Nephron progenitor cell (in vitro differentiated cells): ENCODE measurements at places on chromosomes 7 and 10.

GRCh38 chr10:58968389-58968755 is 208.1 kb upstream of the PHYHIPL start:
- no peak overlapping the region for H3K4me3 ChIP-seq
- no peaks in the 10 kb centered on the region for H3K36me3 ChIP-seq
- no peak overlapping the region for H3K27ac ChIP-seq
- no peak for DNase-seq
- peaks cover 24% of the 10 kb centered on the region for H3K27me3 ChIP-seq

- peaks cover 16% of the 10 kb centered on the region for H3K4me1 ChIP-seq
- no peak overlapping the region for H3K27ac ChIP-seq
- H3K27me3 ChIP-seq = peaks cover 98% of the 10 kb centered on the region
- H3K4me3 ChIP-seq = peak overlapping the region; percentile 3
- no peaks in the 10 kb centered on the region for H3K36me3 ChIP-seq
- DNase-seq = peak; percentile 83
Observed at GRCh38 chr10:101161494-101162299, 30.6 kb downstream of the TLX1 start.

GRCh38 chr7:9148687-9149086 is 715.3 kb downstream of the NXPH1 start:
- H3K36me3 ChIP-seq = no peaks in the 10 kb centered on the region
- H3K27me3 ChIP-seq = no peaks in the 10 kb centered on the region
- H3K4me3 ChIP-seq = no peak overlapping the region
- H3K4me1 ChIP-seq = no peaks in the 10 kb centered on the region
- H3K27ac ChIP-seq = no peak overlapping the region

GRCh38 chr7:102009628-102010027 is 192.2 kb downstream of the CUX1 start:
- H3K27ac ChIP-seq = peak overlapping the region; percentile 79
- no peak overlapping the region for H3K4me3 ChIP-seq
- peaks cover 47% of the 10 kb centered on the region for H3K36me3 ChIP-seq
- H3K27me3 ChIP-seq = no peaks in the 10 kb centered on the region
- no peak for DNase-seq

DNA sequence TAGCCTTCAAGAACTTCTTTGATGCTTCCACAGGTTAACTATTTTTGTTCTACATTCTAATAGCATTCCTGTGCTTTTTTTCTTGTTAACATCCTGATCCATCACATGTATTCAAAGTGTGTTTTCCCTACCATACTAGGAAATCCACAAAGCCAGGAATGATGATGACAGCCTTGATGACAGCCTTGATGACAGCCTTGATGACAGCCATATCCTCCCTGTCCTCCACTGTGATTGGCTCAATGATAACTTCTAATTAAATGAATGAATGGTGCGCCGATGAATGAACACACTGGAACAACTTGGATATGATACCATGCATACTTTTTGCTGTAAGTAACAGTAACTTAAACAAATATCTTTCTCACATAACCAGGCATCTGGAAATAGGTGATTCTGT is 8.3 kb upstream of the TACR2 start:
- no peak for DNase-seq
- H3K27me3 ChIP-seq = peaks cover 10% of the 10 kb centered on the region
- H3K4me3 ChIP-seq = no peak overlapping the region
- H3K36me3 ChIP-seq = no peaks in the 10 kb centered on the region

GRCh38 chr7:27173511-27173955 is 587 bp downstream of the HOXA10 start:
- H3K27ac ChIP-seq = no peak overlapping the region
- H3K4me1 ChIP-seq = peaks cover 60% of the 10 kb centered on the region
- DNase-seq = peak; percentile 33
- peaks cover 30% of the 10 kb centered on the region for H3K27me3 ChIP-seq
- peak overlapping the region; percentile 56 for H3K4me3 ChIP-seq
- peaks cover 32% of the 10 kb centered on the region for H3K36me3 ChIP-seq

GRCh38 chr10:70936111-70936510 is 47.7 kb upstream of the PCBD1 start:
- DNase-seq = no peak
- no peak overlapping the region for H3K4me3 ChIP-seq
- H3K36me3 ChIP-seq = no peaks in the 10 kb centered on the region
- peaks cover 14% of the 10 kb centered on the region for H3K27me3 ChIP-seq
- peaks cover 57% of the 10 kb centered on the region for H3K4me1 ChIP-seq
- H3K27ac ChIP-seq = no peak overlapping the region

DNA sequence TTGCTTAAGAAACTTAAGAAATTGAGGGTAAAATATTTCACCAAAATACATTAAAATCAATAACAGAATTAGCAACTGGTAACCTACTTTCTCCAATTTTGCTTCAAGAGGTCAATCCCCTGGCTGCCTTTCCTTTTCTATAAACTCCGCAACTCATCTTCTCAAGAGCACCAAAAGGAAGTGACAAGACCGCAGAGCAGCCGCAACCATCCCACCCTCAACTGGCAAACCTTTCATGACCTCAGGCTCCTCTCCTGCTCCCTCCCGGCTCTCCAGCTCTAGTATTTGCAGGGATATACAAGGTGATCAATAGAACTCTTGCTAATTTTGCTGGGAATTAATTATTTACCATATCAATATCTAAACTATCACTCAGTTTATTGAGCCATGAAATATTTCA is 88.9 kb downstream of the ATE1 start:
- H3K27me3 ChIP-seq = no peaks in the 10 kb centered on the region
- H3K36me3 ChIP-seq = peaks cover 26% of the 10 kb centered on the region
- H3K4me3 ChIP-seq = no peak overlapping the region
- no peak for DNase-seq
- H3K27ac ChIP-seq = no peak overlapping the region

GRCh38 chr7:80711531-80711930 is 73.1 kb downstream of the CD36 start:
- H3K4me1 ChIP-seq = peaks cover 19% of the 10 kb centered on the region
- DNase-seq = no peak
- H3K27me3 ChIP-seq = peaks cover 6% of the 10 kb centered on the region
- H3K27ac ChIP-seq = no peak overlapping the region

GRCh38 chr7:39468261-39468660 is 97.9 kb upstream of the YAE1 start:
- no peaks in the 10 kb centered on the region for H3K27me3 ChIP-seq
- H3K27ac ChIP-seq = no peak overlapping the region
- H3K4me3 ChIP-seq = no peak overlapping the region
- no peaks in the 10 kb centered on the region for H3K36me3 ChIP-seq
- peaks cover 26% of the 10 kb centered on the region for H3K4me1 ChIP-seq

DNA sequence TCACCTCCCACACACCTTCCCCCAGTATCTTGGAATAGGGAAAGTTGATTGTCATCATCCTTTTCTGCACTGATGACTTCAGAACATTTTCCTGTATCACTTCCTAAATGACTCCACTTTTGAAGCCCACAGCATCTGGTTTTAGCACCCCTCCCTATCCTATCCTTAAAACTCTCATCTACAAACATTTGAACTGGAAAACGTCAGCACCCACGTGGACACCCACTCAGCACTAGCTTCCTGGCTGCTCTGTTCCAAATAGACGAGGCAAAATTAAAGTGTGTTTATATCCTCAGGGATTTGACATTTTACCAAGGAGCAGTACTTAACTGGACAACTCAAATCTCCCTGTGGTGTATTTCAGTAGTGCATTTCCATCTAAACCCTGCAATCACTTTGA is 73.9 kb downstream of the REEP3 start:
- DNase-seq = no peak
- H3K27ac ChIP-seq = peak overlapping the region; percentile 2
- H3K27me3 ChIP-seq = no peaks in the 10 kb centered on the region
- peaks cover 22% of the 10 kb centered on the region for H3K4me1 ChIP-seq
- no peak overlapping the region for H3K4me3 ChIP-seq
- peaks cover 52% of the 10 kb centered on the region for H3K36me3 ChIP-seq

- H3K4me1 ChIP-seq = peaks cover 13% of the 10 kb centered on the region
- H3K27me3 ChIP-seq = peaks cover 62% of the 10 kb centered on the region
- peak within 1 kb of the TSS; percentile 83 for H3K4me3 ChIP-seq
- peaks cover 23% of the 10 kb centered on the region for H3K36me3 ChIP-seq
Observed at GRCh38 chr10:70132098-70133029, at the start of gene AIFM2. Gene AIFM2, minus strand, starts transcription at chr10:70132825. Its CDS starts 8,741 bp downstream, at chr10:70124084.
